Stimulated activated CD4-positive, alpha-beta T cell treated with anti-CD3 and anti-CD28 coated beads, Interleukin-2, amount 100 ng/mL, for 24 hours (primary cell): ENCODE measurements at places on chromosomes 5 and 9.

DNA sequence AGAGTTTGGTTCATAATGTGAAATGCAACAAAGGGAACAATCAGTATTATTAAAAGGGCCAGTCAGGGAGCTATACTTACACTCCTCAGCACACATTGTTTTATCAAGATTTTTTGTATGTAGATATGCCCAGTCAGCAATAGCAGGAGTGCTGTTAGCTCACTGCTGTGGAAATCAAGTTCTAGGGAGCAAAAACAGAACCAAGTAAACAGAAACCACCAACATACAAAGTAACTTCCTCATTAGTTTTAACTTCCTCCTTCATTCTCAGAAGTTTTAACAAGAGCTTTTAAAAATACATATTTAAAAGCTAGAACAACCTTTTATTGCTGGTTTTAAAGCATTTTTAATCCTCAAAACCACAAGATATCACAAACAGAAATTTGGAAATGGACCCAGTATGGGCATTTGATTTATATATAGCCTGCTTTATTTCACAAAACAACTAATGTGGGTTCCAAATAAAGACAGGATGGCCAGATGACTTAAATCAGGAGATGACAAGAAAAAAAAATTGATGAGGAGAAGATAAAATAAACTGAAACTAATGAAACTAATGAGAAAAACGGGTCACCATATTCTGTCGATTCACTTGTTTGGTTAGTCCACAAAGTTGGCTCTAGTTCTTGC is 178.5 kb downstream of the ADAMTS12 start:
- no peak for DNase-seq

- no peak for DNase-seq
Observed at GRCh38 chr5:11148810-11149539, 387.9 kb upstream of the DAP start.

DNA sequence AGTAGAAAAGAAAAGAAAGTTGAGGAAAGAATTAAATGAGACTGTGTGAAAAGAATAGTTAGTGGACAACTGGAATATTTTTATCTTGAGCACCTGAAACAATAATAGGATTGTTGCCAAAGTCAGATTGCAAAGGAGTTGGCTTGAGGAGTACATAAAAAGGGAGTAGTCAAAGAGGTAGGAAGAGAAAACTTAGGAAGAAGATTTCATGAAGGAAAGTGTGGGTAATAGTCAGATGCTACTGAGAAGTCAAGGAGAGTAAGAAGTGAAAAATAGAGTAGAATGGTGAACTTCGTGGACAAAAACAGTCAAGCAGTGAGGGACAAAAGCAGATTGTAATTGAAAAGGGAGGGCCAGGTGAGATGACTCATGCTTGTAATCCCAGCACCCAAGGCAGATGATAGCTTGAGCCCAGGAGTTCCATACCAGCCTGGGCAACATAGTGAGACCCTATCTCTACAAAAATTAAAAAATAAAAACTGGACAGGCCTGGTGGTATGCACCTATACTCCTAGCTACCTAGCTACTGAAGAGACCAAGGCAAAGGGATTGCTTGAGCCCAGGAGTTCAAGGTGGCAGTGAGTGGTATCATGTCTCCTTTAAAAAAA is 178.9 kb downstream of the NIPBL start:
- no peak for DNase-seq

DNA sequence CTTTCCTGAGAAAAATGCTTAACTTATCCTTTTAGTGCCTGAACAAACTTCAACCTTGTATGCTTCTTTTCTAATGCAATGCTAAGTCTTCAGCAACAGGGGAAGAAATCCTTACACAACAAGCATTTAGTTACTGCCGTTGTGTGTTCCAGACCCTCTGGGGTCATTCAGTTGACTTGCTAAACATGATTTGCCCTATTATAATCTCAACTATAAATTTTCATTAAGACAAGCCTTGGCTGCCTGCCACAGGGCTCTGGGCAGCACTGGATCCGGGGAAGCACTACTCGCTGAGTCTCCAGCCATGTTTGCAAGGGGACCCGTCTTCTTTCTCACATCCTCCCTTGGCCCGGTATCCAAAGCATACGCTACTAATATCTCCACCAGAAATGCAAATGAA is 58.1 kb downstream of the PTCH1 start:
- DNase-seq, result no peak

DNA sequence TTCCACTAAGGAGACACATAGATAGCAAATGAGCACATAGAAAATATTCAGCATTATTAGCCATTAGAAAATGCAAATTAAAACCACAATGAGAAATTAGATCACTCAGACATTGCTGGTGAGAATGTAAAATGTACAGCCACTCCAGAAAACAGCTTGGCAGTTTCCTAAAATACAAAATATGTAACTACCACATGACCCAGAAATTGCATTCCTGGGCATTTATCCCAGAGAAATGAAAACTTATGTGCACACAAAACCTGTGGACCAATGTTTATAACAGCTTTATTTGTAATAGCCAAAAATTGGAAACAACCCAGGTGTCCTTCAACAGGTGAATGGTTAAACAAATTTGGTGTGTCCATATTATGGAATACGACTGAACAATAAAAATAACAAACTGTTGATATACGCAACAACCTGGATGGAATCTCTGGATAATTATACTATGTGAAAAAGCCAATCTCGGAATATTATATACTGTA is 34.8 kb upstream of the SHC3 start:
- DNase-seq, result no peak

- no peak for DNase-seq
Observed at GRCh38 chr9:118262191-118262590, 558.0 kb downstream of the TLR4 start.

DNA sequence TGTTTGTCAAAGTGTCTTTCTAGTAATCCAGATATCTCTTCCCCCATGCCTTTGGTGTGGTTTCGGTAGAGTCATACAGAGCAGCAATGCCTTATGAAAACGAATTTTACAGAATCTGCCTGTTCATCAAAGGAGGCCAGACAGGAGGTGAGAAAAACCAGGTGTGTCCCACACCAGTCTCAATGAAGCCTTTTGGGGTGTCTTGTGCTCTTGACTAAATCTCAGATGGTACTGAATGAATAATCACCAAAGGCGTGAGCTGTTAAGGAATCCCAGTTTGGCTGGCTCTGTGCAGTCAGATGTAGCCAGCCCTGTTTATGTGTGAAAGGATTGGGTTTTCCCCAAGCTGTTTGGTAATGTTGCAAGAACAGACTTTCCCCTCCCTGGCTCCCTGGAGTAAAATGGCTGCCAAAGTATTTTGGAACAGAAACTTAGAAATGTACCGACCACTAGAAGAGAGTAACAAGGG is 70.8 kb upstream of the CDKN2B start:
- peak; percentile 33 for DNase-seq

DNA sequence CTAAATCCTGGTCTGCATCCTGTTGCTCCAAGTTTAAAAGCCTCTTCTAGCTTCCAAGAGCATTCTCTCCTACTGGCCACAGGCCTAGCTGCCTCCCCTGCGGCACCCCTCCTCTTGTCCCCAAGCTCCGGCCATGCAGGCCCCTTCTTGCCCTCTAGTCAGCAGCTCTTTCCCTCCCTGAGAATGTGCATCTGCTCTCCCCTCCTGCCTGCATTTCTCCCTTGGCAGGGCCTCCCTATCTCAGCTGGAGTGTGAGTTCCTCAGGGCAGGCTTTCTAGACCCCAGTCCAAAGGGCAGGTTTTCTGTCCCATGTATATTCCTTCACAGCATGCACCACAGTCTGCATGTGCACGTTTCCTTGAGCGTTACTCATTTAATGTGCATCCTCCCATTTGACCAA is 24.6 kb upstream of the BARX1 start:
- no peak for DNase-seq

DNA sequence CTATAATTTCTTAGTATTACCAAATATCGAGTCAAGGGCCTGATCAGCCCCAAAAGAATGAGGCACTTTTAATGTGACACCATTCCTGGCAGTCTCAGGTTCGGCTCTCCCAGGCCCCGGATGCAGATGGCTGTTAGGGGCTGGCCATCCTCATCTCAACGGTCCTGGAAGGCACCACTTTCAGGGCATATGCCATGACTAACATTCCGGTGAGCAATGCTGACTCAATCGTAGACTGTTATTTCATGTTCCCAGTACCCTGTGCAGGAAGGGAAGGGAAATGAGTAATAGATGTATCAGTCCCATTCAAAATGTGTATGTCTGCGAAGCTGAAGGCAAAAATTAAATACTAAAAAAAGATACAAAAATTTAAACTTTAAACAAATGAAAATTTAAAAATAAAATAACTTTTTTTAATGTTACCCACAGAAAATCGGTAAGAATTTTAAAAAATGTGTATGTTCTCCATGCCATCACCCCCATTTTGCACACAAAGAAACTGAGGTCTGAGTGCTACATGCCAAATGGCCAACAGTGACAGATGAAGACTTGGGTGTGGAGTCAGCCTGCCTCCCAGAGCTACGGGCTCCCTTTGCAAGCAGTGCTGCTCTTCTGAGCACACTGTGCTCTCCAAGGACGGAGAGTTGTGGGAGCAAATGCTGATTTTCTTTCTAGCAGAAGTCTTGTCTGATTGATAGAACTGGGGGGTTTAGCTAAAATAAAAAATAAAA is 79.0 kb downstream of the GLDC start:
- DNase-seq, result peak; percentile 41

GRCh38 chr5:89351975-89352374 is 469.0 kb upstream of the MEF2C start:
- no peak for DNase-seq

DNA sequence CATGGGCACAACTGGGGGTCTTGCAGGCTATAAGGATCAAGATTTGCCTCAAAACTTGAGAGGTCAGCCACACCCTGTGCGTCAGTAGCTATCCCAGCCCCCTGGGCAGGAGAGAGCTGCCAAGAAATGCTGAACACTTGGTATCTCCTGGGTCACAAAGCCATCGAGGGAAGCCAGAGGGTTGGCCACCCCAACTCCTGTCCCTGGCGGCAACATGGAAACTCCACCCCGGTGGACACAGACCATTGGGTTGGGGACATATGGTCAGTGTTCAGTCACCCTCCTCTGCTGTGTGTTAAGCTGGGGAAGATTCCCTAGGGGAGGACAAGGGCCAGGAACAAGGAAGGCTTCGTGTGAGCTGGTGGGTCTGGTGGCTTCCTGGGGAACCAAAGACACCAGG is 140.6 kb downstream of the C5orf15 start:
- DNase-seq, result no peak

DNA sequence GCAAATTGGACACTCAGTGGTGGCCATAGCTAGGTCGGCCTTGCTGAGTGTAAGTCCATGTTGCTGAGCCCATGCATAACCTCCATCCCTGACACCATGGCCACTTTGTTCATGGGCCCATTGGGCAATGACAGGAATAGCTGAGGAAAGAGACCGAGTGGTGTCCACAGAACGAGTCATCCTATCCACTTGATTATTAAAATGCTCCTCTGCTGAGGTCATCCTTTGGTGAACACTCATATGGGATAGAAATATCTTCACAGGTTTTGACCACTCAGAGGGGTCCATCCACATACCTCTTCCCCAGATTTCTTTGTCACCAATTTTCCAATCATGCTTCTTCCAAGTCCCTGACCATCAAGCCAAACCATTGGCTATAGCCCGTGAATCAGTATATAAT is 63.6 kb downstream of the PPIC start:
- no peak for DNase-seq

- DNase-seq, result no peak
Observed at GRCh38 chr9:108015690-108016089, 526.1 kb upstream of the KLF4 start.

DNA sequence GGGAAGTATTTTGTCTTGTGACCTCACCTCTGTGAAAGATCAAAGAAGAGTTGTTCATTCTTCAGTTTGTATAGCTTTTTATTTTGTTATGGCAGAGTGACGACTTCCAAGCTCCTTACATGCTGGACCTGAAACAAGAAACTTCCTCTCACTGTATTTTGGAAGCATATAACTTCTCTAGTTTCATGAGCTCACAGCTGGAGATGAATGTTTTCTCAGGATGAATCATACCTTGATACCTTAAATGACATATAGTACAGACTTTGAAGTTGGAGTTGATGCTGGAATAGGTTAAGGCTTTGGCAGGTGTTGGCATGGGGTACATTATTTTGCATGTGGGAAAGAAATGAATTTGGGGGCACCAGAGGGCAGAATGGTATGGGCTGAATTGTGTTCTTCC is 112.5 kb downstream of the SLC25A46 start:
- DNase-seq, result no peak

DNA sequence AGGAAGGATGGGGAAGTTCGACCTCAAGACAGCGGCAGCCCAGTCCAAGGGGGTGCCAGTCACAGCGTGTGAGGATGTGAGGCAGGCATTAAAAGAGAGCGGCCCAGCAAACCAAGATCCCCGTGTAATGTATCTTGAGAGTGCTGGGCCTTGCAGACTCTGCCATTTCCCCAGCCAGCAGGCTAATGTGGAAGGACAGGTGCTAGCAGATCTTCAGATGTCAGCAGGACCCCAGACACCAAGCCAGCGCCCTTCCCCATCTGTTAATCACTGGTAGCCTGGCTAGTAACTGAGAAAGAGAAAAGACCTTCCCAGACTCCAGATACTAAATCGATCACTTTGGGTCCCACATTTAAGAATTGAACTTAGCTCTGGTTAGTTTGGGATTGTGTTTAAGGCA is 62.2 kb downstream of the NTRK2 start:
- DNase-seq, result no peak

- DNase-seq, result no peak
Observed at GRCh38 chr5:168910874-168911273, 331.7 kb upstream of the PANK3 start.

DNA sequence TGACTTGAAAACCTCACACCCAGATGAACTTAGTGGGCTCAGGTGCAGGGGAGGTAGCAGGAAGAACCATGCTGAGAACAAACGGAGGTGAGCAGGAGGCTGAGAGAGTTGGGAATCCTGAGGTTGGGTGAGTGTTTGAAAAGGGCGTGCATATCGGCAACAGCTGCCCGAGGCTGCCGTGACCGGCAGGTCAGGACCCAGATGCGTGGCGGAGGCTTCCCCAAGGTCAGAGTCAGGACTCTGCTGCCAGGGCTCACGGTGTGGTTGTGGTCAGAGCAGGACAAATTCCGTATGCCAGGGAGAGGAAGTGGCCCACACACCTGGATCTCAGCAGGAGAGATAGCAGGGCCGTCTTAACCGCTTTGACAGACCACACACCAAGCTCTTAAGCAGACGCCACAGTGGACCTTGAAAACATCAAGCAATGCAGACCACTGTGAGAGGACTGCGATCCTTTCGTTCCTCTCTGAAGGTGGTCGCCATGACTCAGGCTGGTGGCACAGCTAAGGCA is 43.1 kb downstream of the ADAMTS16 start:
- no peak for DNase-seq

GRCh38 chr9:107438211-107439031 is 51.1 kb downstream of the KLF4 start:
- no peak for DNase-seq
